ENCODE measurements at places on chromosomes 3 and 15. TPM values are rescaled to one million over a fixed set of nuclear protein-coding genes. Genes with fewer than 3 reads are reported as not detected.

COL6A5 gene
- not detected for total RNA-seq

- DNase-seq = no peak
These were observed 65.5 kb upstream of the SLC7A14 start for GRCh38 chr3:170651260-170651845.

- DNase-seq = no peak
These were observed 291.2 kb upstream of the KCNMB2 start for GRCh38 chr3:178244733-178245709.

- DNase-seq = no peak
These were observed 51.5 kb downstream of the AAGAB start for GRCh38 chr15:67202991-67203390.

DNA sequence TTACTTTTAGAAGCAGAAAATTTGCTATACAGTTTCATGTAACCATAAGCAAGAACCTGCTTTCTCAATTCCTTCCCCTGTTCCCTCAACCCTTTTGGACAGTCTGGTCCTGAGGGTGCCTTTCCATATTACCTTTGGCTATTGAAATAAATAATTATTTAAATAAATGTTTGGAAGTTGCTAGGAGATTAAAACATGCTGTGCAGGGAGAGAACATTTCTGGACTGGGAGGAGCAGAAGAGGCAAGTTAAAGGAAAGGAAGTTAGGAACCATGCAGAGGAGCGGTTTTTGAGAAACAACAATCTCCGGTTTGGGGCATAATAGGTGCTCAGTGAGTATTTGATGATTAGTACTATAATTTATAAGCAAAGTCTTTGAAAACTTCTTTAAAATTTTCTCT lies 41.8 kb downstream of the ZNF609 start:
- DNase-seq = no peak

PP2D1 gene
- not detected for total RNA-seq

DNA sequence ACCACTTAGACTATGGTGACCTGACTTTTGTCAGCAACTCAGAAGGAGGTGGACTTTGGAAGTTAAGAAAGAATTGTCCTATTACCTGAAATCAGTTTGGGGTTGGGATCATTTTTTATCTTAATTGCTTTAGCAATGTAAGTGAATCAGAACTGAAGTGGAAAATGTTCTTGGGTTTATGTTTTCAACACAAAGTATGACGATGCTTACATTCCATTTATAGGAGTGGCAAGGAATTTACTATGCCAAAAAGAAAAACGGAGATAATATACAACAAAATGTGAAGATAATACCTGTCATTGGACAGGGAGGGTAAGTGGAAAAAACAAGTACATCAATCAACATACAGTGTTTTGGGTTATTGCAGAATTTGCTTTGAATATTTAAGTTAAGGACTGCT lies 116.1 kb downstream of the PDE8A start:
- DNase-seq = peak; percentile 51

HTR3E gene
- total RNA-seq = not detected

NRG4 gene
- not detected for total RNA-seq

DLG1 gene
- total RNA-seq = 118 TPM

TPRG1 gene
- total RNA-seq = 0.42 TPM

- DNase-seq = peak; percentile 99
These were observed 28.4 kb downstream of the CPN2 start for GRCh38 chr3:194322678-194323211.

DNA sequence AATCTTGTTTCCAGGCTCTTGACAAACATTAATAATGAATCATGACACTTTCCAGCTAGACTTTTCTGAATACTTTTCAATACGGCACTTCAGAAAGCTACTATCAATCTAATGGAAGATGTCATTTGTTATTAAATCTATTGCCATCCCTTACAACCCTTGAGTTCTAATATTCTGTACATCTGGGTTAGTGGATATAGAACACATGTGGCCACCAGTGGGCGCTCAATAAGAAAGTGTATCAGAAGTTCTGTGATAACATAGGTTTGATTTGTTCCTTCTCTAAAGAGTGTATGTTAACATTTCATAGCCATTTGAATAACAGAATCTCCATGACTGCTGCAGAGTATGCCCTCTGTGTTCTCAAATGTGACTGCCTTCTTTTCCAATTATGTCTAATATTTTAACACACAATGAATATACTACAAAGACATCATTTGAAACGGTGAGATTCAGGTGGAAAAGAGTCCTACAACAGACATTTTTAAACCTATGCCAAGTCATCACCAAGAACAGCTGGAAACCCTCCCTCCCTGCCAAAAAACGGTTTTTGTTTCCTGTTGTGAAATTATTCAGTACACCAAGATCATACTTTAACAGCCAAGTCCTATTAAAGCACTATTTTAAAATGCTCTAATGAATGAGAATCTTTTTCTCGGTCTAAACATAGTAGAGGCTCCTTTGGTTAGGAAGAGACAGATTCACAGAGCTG lies 22.2 kb downstream of the ALDH1A2 start:
- DNase-seq = peak; percentile 26

- no peak for DNase-seq
These were observed 373.5 kb downstream of the NR2F2 start for GRCh38 chr15:96703794-96704550.

- no peak for DNase-seq
These were observed 21.7 kb downstream of the GPR176 start for GRCh38 chr15:39898317-39898716.

- DNase-seq = no peak
These were observed 36.6 kb downstream of the LNP1 start for GRCh38 chr3:100437721-100438622.

AGBL1 gene
- total RNA-seq = not detected

GRCh38 chr3:113685956-113686721 lies 10.3 kb downstream of the USF3 start:
- DNase-seq = peak; percentile 25

- no peak for DNase-seq
These were observed 343.4 kb downstream of the TBC1D5 start for GRCh38 chr3:17398959-17399551.

DNA sequence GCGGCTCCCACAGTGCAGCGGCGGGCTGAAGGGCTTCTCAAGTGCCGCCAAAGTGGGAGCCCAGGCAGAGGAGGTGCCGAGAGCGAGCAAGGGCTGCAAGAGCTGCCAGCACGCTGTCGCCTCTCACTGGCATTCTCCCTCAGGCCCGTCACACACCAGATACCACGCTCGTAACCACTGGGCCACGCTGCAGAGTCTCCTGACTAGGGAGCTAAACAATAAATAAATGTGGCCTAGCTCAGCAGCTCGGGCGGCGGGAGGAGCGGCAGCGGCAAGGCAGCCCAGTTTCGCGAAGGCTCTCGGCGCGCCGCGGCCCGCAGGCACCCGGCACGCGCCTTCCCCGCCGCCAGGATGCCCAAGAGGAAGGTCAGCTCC lies 55.9 kb upstream of the FAM174B start:
- DNase-seq = no peak

GRCh38 chr15:53611145-53611920 lies 148.1 kb downstream of the WDR72 start:
- no peak for DNase-seq

DNA sequence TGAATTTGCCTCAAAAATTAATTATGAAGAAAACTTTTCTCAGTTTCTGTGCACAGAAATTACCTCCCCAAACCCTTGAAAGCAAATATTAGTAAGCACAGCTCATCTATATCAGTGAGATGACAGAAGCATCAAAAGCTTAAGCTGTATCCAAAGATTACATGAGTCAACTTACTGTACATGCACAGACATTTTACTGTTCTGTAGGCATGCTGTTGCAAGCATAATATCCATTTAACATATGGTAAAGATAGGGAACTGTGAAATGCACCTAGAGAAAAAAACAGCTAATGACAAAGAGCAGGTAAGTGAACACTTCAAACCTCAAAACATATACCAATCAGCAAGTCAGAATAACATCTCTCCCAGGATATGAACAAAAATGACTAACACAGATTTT lies 20.9 kb downstream of the SHOX2 start:
- peak; percentile 88 for DNase-seq

DNA sequence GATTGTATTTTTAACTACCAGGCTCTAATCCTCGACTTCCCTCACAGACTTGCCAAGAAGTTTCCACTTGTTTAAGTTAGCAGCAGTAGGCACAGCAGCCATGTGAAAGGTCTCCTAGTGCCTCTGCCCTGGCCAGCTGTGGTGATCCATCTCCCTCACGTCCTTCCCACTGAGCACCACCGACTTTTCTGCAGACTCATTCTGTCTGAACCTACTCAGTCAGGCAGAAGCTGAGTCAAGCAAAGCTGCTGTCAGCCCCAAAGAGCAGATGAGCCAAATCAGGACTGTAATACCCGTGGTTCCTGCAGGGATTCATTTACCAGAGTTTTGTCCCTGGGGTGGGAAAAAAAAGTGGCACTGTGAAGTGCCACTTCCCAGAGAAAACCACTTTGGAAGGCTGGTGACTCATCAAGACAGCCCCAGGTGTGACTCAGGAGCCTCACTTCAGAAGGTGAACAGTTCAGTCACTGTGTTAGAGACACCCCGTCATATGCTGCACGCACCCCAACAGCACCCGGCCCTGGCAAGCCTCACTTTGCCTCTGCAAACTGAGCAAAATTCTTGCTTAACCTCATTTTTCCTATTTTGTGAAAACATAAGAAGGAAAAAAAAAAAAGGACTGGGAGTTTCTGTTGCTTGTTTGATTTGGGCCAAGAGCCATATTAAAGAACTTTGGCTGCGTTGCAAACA lies 76.0 kb downstream of the WWTR1 start:
- DNase-seq = peak; percentile 90

- DNase-seq = no peak
These were observed 248.9 kb downstream of the SLCO3A1 start for GRCh38 chr15:92102395-92102755.

Measured in foreskin keratinocyte (primary cell).